Fibroblast of upper back skin (primary cell): ENCODE measurements at places on chromosomes 3 and 15.
A peak's percentile ranks its signal among the peaks of the same experiment; 100 is the strongest.

GRCh38 chr15:52008359-52008697 lies 10.7 kb upstream of the MAPK6 start:
- no peak for DNase-seq

- DNase-seq = no peak
Observed at GRCh38 chr3:3089017-3089416, 21.2 kb downstream of the IL5RA start.

DNA sequence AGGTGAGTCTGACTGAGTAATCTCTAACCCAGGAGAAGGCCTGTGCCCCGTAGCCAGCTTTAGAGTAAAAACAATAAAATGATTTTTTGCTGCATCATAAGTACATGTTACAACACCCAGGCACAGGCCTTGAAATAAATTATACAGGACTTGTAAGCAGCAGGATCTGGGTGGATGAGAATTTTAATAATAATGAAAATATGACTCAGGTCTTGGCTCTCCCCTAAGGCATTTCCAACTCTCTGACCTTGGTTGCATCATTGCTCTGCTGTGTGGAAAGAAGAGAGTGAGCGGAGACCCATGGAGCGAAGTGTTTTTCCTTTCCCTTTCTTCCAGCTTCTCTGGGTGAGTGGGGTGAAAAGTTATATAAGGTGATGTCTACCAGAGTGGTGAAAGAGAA lies 44.6 kb downstream of the EOMES start:
- peak; percentile 96 for DNase-seq

DNA sequence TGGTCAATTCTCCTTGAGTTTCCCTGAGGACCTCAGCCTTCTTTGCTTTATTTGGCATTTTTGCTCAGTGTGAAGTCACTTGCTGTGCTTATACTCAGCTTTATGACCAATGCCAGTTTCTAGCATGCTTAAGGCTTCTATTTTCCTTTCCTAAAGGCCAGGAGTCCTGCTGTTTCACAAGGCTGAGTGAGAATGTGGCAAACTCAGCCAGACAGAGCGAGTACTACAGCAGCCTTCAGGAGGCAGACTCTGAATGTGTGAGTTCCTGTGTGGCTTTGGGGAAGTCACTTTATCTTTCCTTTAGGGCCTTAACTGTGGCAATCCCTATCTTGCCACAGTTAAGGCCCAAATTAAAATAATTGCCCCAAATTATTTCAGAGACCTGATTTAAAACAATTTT lies 213.2 kb upstream of the MRPL3 start:
- no peak for DNase-seq

DNA sequence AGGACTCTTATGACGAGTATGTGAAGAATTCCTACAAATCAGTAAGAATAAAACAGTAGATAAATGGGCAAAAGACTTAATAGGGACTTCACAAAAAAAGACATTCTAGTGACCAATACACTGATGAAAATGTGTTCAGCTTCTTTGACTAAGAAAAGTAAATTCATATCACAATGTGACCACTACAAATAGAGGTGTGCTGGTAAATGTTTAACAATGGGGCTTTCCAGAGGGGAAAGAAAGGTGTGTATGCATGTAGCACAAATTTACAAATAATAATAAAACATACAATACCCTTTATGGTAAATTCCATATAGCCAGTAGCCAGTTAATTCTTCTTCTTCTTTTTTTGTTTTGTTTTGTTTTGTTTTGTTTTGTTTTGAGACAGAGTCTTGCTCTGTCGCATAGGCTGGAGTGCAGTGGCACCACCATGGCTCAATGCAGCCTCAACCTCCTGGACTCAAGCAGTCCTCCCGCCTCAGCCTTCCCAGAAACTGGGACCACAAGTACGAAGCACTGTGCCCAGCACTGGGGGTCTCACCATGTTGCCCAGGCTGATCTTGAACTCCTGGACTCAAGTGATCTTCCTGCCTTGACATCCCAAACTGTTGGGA lies 17.5 kb upstream of the NMD3 start:
- no peak for DNase-seq

DNA sequence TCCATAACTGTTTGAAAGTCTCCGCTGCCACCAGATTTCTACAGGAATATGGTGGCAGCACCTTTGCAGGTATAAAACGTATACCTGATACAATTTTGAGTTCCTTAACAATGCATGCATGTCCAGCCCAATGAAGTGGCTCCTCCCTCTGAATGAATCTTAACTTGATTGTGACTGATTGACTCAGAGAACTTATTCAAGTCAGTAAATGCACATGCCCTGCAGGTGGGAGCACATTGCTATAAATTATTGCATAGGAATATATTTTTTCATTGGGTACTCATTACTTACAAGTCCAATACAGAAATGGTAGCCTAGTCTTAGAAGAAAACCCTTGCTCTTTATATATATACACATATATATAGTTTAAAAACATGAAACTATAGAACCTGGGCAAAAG lies 259.3 kb downstream of the BBX start:
- no peak for DNase-seq

DNA sequence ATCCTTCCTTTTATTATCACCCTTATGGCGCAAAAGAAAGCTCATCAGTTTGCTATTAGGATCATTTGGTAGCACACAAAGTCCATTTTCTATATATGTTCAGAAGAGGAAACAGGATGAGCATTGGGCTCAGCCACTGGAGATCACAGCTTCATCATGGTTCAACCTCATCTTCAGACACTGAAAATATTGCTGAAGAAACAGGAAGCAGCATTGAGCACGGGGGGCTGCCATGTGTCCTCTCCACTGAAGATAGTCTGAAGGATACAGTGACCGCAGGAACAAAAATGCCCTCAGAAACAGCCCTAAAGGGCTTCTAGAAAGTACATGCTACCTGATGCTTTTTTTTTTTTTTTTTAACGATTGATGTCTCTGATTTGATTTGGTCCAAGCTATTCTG lies 835.3 kb upstream of the CFAP20DC start:
- DNase-seq = no peak

DNA sequence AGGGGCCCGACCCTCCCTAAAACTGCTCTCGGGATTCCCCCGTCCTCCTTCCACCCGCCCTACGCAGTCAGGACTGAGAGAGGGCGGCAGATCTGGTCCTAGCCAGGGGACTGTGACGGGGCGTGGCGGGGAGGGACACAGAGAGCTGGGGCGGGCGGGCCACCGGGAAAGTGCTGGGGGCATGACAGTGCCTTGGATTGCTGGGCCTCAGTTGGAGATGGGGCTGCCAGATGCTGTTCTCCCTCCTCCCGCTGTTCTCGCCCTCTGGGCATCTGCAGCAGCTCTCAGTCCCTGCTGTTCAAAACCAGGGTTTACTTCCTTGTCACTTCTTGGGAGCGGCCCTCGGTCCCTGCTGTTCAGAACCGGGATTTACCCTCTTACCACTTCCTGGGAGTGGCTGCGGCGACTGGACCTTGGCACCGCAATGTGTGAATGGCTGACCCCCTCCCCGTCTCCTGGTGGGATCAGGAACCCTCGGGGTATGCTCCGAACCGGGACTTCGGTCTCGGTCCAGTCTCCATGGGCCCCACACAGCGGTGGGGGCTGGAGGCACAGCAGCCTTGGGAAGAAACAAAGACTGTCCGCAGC lies 1.8 kb upstream of the RPP25 start:
- DNase-seq = peak; percentile 9

DNA sequence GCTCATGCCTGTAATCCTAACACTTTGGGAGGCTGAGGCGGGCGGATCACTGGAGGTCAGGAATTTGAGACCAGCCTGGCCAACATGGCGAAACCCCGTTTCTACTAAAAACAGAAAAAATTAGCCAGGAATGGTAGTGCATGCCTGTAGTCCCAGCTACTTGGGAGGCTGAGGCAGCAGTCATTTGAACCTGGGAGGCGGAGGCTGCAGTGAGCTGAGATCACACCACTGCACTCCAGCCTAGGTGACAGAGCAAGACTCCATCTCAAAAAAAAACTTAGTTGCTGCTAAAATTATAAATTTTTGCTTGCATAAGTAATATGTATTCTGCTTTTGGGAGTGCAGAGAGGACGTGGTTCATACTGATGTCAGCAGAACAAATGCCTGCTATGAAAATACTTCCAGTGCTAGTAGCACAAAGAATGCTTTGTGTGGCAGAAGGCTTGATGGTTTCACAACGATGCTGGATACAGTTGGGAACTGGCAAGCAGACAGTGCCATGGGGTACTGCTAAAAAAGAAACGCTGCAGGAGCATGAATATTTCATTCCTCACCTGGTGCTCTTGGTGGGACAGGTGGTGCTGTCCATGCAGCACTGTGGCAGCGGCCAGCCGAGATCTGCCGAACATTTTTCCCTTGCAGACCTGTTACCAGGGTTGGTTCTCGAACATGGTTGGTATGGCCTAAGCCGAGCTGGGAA lies 31.1 kb downstream of the FBXL22 start:
- DNase-seq = no peak

DNA sequence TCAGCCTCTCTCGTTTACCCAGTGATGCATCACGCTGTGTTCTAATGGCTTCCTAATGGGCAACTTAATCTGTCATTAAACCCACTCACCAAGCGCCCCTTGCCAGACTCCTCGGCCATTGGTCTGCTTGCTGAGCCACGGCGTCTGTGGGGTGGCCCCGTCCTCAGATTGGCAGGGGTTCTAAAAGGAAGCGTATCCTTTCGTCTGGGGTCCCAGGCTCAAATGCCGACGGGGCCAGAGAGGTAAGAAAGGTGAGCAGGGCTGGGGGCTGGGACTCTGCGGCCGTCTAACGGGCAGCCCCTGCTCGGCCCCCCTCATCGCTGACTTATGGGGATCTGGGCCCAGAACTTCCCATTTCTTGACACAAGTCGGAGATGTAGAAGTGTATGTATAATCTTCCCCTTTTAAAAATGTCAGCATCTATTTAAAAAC lies 315.1 kb upstream of the PROK2 start:
- no peak for DNase-seq

GRCh38 chr15:37773111-37773860 lies 161.2 kb upstream of the TMCO5A start:
- peak; percentile 91 for DNase-seq

DNA sequence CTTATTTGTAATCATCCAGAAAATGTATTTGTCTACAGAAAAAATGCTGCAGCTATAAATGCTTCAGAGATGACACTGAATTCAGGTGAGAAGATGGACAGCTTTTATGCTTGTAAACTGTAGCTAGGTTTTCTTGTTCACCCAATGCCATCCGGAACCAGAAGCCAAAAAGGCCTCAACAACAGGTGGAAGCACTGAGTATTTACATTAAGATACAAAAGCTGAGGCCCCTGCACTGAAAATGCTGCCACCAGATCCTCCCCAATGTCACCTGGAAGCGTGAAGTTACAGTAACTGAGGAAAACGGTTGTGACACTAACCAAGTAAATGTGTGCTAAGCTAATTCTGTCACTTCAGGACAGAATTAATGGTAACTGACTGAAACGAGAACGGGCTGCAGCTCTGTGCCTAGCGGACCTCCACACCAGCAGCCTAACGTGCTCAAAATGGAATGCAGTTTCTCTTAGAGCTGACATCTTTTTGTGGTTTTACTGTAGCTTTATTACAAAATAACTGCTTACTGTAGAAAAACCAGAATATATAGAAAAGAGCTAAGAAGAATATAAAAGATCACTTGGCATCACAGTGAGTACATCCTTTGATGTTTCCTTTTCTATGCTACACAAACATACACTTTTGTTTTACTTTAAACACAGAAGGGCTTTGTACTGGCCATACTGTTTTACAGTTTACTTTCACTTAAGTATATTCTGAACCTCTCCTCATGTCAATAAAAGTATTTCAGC lies 7.6 kb downstream of the CHSY1 start:
- peak; percentile 47 for DNase-seq

DNA sequence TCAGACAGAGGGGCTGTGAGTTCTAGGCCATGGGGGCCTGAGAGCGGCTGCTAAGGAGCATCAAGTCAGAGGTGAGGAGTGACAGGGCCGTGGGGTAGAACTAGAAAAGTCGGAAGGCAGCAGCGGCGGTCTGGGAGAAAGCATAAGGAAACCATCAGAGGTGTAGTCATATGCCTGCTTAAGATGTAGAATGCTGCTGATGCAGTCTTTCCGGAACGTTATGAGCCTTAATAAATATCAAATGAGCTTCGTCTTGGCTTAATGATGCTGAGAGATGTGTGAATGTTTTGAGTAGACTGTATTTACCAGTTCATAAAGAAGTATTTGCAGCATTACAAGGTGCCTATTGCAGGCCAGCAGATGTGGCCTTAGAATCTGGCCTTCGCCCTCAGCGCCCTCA lies 15.2 kb downstream of the ATG7 start:
- DNase-seq = peak; percentile 27

GRCh38 chr15:69958496-69959084 lies 139.1 kb downstream of the TLE3 start:
- no peak for DNase-seq

DNA sequence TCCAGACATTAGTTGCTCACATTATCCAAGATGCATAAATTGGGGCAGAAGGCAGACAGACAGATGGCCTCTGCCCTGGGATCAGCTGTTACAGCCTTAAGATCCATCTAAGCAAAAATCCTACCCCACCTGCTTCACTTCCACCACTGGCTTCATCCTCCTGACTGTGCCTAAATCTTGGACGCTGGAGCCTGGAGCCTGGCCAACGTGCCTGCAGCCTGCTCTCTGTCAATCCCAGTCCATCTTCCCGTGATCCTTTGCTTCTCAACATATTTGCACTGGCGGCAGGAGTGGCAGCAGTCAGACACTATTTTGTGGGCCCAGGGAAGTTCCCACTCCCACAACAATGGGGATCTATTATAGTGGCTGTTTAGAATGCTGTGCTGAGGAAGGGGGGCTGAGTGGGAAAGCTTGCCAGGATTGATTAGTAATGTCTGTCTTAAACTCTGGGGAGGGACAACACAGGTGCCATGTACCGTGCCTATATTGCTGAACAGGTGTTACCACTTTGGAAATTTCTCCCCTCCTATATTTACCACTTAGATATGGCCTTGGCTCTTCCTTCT lies 121.2 kb downstream of the MEGF11 start:
- no peak for DNase-seq

DNA sequence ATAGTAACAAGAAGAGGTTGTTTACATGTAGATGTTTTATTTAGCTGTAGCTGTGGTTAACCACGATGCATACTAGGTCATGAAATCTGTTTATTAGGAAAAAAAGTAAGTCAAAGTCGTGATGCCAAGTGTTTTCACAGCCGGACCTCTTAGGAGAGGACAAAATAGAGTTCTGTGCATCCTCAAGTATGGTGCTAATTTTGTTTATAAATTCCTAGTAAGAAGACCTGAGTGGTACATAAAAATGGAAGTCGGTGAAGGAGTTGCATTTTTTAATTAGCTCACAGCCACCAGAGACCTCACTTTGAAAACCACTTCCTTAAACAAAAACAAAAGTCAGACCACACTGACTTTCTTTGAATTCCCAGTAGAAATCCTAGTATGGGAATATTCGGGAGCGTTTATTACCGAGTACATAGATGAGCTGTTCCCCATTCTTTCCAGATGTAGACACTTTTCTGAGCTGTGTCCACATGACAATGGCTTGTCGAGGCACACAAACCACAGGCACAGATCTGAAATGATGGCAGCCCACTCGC lies 143.6 kb upstream of the UBE2E1 start:
- DNase-seq = no peak

DNA sequence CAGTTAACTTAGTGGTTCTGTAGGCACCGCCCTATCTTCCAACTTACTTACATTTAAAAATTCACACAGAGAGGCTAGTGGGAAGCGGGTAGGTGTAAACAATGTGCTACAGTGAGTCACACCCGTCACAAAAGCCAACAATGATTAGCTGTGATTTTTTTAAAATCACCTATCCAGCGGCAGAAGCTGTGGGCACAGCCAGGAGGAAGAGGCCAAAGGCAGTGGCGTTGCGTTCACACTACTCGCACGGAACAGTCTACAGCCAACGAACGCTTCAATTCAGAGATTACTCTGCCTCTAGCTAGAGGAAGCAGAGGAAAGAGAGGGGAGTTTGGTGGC lies 2.5 kb upstream of the NLGN1 start:
- DNase-seq = no peak

GRCh38 chr3:94862703-94863102 lies 799.8 kb downstream of the NSUN3 start:
- peak; percentile 11 for DNase-seq
